ENCODE measurements at places on chromosomes 1 and 21. TPM values are rescaled to one million over a fixed set of nuclear protein-coding genes. Genes with fewer than 3 reads are reported as not detected.

The AGBL4 gene
- total RNA-seq: not detected

- DNase-seq: no peak
These were observed 34.3 kb upstream of the KCNA3 start for GRCh38 chr1:110708974-110709440.

DNA sequence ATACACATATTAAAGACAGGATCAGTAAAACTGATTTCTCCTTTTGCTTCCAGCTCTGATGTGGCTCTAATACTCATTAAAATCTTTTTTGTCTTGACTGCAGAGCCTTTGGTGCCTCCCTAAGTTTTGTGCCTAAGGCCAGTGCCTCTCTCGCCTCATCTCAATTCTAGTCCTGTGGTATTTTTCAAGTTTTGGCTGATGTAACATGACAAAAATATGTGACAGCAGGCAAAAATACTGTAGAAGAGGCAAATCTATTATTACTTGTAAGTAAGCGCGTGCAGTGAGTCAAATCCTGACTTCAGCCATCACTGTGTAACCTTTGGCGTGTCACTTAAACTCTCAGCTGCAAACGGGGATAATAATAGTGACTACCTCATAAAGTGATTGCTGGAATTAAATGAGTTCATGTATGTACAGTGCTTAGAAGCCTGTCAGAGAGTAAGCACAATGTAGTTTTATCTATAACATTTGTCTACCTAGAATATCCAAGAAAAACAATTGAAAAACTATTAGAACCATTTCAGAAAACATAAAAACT lies 74.0 kb downstream of the MAB21L3 start:
- DNase-seq: no peak

- no peak for DNase-seq
These were observed 27.7 kb downstream of the AGO3 start for GRCh38 chr1:35958558-35958957.

The KDF1 gene
- total RNA-seq: 0.13 TPM

GRCh38 chr1:17816511-17816910 lies 61.4 kb downstream of the ACTL8 start:
- DNase-seq: no peak

DNA sequence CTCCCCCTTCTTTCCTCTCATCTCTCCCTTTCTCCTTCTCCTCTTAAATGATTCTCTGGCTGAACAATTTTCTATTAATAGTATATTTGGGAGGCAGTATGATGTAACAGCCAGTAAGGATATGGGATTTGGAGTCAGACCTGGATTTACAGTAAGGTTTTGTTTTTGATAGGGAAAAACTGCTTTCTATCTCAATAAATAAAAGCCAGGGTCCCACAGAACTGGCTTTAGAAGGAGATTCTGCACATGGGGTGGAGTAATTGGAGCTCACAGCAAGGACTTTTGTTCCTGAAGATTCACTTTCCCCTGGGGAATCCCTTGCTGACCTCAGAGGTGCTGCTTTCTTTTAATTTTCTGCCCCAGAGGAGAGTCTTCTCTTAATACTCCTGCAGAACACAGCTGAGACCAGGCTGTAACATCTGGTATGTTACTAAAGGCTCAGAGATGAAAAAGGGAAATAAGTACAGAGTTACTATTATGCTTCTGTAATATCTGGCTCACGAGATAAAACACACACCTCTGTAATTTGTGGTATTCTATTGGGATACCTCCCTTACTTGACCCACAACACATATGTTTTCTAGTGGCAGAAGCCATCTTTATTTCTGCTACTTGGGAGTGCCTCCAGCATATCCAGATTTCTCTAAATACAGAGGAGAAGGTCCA lies 13.4 kb downstream of the EPB41 start:
- no peak for DNase-seq

GRCh38 chr21:44695641-44696040 lies 1.3 kb upstream of the KRTAP10-12 start:
- no peak for DNase-seq

- no peak for DNase-seq
These were observed 80.6 kb downstream of the TNFSF18 start for GRCh38 chr1:172970186-172970585.

The FMN2 gene
- not detected for total RNA-seq

- DNase-seq: no peak
These were observed 1048.5 kb downstream of the PLA2G4A start for GRCh38 chr1:187877220-187877619.

The CHODL gene
- 0.20 TPM for total RNA-seq

DNA sequence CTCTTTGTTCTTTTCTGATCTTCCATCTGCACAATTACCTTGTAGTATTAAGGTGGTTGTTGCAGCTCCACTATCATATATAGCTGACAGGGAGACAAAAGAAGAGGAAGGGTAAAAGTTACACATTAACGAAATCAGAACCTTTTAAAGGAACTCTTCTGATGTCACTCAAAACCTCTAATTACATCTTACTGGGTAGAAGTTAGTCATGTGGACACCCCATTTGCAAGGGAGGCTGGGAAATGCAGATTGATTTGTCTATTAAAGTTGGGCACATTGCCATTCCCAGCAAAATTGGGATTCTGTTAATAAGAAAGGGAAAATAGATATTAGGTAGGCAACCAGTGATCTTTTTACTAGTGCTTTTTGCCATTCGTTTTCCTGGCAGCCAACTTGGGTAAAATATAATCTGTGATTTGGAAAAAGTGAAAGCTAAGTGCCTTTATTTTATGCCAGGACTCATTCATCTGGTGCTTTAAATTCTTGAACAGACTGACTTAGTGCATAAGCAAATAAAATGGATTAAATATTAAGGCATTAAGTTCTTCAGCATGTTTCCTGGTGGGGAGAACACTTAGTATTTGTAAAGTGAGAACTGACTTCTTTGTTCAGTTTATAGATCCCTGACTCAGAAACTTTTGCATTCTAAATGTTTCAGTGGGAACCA lies 71.3 kb downstream of the DNM3 start:
- DNase-seq: no peak

DNA sequence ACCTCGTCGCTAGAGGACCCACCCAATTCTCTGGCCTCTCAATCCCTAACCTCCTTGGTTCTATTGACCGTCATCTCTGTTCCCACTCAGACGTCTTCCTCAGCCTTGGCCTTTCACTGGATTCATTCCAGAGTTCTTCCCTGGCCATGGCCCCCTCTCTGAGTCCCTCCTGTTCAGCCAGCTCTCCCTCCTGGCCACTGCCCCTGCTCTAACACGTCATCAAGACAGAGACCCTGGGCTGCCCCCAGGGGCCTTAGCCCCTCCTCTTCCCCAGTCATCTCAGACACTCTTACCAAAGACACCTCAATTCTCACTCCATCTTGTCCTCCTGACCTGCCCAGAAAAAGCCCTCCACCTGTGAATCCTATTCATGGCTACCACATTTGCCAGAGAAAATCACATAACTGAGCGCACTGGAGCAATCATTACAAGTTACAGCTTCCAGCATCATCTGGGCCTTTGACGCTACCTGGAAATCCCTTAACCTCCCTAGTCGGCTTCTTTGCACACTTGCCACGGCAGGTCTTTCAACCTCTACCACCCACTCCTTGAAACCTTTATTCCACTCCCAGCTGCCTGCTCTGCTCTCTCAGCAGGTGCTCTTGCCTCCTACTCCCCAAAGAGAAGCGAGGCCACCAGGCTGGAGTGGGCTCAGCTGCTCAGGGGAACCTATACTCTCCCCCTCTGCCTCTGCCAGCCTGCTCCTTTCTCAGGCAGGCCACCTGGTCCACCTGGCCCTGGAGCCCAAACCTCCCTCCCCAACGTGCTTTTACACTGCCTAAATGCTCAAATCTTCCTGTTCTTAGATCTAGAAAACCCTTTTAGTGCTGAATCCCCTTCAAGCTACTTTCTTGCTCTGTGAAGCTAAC lies 14.0 kb downstream of the DCST2 start:
- no peak for DNase-seq

DNA sequence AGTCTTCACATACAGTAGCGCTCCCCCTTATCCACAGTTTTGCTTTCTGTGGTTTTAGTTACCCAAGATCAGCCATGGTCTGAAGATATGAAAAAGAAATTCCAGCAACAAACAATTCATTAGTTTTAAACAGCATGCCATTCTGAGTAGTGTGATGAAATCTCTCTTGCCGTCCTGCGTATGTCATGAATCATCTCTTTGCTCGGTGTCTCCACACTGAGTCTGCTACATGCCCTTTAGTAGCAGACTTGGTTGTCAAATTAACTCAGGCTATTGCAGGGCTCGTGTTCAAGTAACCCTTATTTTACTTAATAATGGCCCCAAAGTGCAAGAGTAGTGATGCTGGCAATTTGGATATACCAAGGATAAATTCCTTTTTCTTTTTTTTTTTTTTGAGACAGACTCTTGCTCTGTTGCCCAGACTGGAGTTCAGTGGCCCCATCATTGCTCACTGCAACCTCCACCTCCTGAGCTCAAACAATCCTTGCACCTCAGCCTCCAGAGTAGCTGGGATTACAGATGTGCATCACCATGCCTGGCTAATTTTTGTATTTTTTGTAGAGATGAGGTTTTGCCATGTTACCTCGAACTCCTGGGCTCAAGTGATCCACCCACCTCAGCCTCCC lies 22.6 kb downstream of the PHACTR4 start:
- no peak for DNase-seq

DNA sequence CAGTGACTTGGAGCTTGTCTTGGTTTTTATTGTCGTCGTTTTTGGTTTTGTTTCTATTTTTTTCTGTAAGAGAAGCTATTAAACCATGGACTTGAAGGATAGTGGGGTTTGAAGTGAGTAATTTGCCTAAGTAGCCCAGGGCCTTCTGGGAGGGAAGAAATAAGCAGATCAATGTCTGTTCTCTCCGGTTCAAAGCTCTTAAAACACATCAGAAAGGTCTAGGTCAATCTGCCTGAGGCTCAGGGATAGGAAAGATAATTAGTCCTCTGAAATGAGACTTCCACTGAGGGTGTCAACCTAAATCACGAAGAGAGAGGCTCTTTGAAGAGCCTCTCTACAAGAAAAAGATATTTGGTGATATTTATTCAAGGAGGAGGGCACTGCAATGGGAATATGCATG lies 178.0 kb downstream of the MATN1 start:
- DNase-seq: no peak

DNA sequence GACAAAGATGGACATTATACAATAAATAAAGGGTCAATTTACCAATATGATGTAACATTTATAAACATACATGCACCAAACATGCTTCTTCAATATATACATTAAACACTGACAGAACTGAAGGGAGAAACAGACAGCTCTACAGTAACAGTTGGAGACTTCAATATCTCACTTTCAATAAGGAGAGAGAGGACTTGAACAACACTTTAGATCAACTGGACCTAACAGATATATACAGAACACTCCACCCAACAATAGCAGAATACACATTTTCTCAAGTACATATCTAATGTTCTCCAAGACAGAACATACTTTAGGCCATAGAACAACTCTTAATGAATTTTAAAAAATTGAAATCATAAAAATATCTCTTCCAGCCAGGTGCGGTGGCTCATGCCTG lies 50.6 kb upstream of the TTC39A start:
- DNase-seq: no peak

DNA sequence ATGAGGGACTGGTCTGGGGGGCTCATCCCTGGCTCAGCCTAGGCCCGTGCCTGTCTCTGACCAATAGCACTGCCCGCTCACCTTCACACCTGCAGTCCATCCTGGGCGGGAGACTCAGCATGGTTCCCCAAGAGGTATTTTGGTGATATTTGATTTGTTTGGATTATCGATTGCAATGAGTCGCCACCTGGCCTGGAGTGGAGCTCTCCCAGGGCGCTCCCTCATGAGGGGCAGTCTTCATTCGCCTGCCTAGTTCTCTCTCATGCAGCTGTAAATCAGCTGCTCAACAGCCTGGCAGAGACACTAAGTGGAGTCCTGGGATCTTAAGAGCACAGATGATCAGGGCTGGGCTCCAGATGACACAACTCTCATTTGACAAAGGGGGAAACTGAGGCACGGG lies 90.1 kb upstream of the ACTL8 start:
- DNase-seq: no peak

GRCh38 chr1:101435831-101436511 lies 199.2 kb downstream of the S1PR1 start:
- DNase-seq: no peak

DNA sequence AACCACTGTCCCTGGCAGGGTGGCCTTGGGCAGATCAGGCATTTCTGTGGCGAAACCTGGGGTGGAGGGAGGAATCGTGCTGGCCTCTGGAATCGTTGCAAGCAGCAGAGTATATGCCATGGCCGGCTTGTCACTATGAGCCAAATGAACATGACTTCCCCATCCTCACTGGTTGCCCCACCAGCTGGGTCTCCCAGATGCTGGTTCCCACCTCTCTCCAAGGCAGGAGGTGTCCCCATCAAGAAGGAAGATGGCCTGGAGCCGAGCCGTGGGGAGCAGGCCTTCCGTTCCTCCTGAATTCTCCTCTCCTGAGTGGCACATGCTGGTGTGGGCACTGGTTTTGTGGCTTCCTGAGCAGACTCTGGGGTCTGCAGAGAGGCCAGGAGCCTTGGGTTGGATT lies 60.2 kb upstream of the ACTRT2 start:
- no peak for DNase-seq

GRCh38 chr1:41591891-41592290 lies 107.4 kb upstream of the EDN2 start:
- DNase-seq: no peak

DNA sequence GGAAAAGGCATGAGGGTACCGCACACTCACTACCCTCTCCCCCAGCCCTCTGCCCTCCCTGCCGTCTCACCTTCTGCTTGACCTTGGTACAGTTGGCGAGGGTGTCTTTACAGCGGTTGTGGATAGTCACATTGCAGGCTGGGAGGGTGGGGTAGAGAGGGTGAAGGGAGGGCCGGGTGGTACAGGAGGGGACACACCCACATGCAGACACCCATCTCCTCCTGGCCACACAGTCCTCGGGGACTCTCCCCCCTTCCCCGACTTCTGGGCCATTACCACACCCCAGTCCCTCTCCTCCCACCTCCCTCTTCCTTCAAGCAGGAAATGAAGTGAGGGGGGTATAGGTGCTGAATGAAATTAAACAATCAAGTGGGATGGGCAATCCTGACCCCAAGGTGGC lies 11.6 kb downstream of the ARHGEF2 start:
- DNase-seq: no peak

- DNase-seq: no peak
These were observed 111.5 kb downstream of the CCDC185 start for GRCh38 chr1:223504741-223505140.

- DNase-seq: no peak
These were observed 17.5 kb downstream of the B3GALT5 start for GRCh38 chr21:39630191-39630591.

All from activated CD4-positive, alpha-beta memory T cell treated with anti-CD3 and anti-CD28 coated beads, Interleukin-2, amount 10 ng/mL, durations not matched to agents 7 days and 5 days (primary cell).